ENCODE measurements at places on chromosomes 2 and 18. TPM values are rescaled to one million over a fixed set of nuclear protein-coding genes. Genes with fewer than 3 reads are reported as not detected.

Gene DYNAP
- not detected for total RNA-seq

Gene TNS1
- 581 TPM for total RNA-seq

Gene RAB6C
- total RNA-seq: 0.34 TPM

Gene STPG4
- total RNA-seq: not detected

Gene ST8SIA3
- not detected for total RNA-seq

Gene PROKR1
- total RNA-seq: not detected

Gene SLC35F5
- 75.9 TPM for total RNA-seq

Gene HAAO
- 14.1 TPM for total RNA-seq

Gene RAB6D
- total RNA-seq: 0.13 TPM

Gene VWC2L
- total RNA-seq: not detected

Gene GRB14
- 6.7 TPM for total RNA-seq

Gene PRKRA
- 48.1 TPM for total RNA-seq

Gene IL36G
- not detected for total RNA-seq

Gene UGT1A8
- 4.4 TPM for total RNA-seq

Gene LHCGR
- total RNA-seq: not detected

Gene CCBE1
- total RNA-seq: 1.8 TPM

Gene LAMA1
- total RNA-seq: 2.7 TPM

Gene KATNAL2
- total RNA-seq: 3.5 TPM

Gene HOXD9
- total RNA-seq: 19.8 TPM

Gene RGPD3
- total RNA-seq: 0.10 TPM

Gene GREB1L
- 0.05 TPM for total RNA-seq

Gene TBC1D8
- 69.1 TPM for total RNA-seq

Gene AFF3
- 25.6 TPM for total RNA-seq

Gene TNP1
- total RNA-seq: not detected

Gene TBR1
- total RNA-seq: not detected

Gene SMPD4
- total RNA-seq: 39.6 TPM

Gene CTAGE1
- total RNA-seq: not detected

Gene CASP10
- 16.6 TPM for total RNA-seq

Gene RESP18
- not detected for total RNA-seq

Gene VIT
- total RNA-seq: 7.4 TPM

Gene STARD6
- not detected for total RNA-seq

Gene LRRTM4
- total RNA-seq: 0.42 TPM

Gene LGALSL
- total RNA-seq: 10.0 TPM

Gene L3MBTL4
- total RNA-seq: 8.5 TPM

Gene NRBP1
- total RNA-seq: 71.7 TPM

Gene SULT1C4
- total RNA-seq: 3.4 TPM

Gene CENPA
- 0.26 TPM for total RNA-seq

Gene TMEM237
- total RNA-seq: 23.6 TPM

Gene SH2D6
- 0.75 TPM for total RNA-seq

Gene PSME4
- 92.3 TPM for total RNA-seq

Gene ZNF396
- 4.8 TPM for total RNA-seq

Gene RSAD2
- 4.4 TPM for total RNA-seq

Gene ABCG8
- total RNA-seq: not detected

Gene ZSWIM2
- total RNA-seq: not detected

Gene GCKR
- 1.9 TPM for total RNA-seq

Gene TMEM182
- 12.8 TPM for total RNA-seq

Gene CROCC2
- 0.23 TPM for total RNA-seq
